ENCODE measurements at places on chromosomes 6 and 20.

- DNase-seq = no peak
Measured at GRCh38 chr20:24585796-24586522, 116.5 kb downstream of the SYNDIG1 start.

- no peak for DNase-seq
Measured at GRCh38 chr20:43925801-43926200, 11.1 kb downstream of the TOX2 start.

DNA sequence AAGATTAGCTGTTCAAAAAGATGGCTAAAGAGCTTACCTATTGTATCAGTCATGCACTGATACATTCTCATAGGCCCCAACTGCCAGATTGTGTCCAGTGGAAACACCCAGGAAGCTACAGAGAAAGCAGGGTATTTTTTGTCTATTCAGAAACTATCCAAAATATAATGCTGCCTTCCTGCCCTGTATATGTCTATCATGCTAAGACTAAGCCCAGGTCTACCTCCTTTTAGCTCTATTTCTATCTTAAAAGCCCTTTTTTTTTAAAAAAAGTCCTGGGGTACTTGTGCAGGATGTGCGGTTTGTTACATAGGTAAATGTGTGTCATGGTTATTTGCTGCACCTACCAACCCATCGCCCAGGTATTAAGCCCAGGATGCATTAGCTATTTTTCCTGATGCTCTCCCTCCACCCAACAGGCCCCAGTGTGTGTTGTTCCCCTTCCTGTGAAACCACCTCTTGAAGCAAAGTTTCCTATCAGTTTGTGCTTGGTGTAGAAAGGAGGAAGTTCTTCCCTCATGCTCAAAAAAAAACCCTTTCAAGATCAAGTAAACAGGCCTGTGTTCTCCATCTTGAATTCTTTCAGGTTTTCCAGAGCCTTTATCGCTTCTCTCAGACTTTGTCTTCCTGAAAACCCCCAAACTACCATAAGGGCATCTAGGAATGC is 514 bp downstream of the DEFB129 start:
- DNase-seq = no peak

DNA sequence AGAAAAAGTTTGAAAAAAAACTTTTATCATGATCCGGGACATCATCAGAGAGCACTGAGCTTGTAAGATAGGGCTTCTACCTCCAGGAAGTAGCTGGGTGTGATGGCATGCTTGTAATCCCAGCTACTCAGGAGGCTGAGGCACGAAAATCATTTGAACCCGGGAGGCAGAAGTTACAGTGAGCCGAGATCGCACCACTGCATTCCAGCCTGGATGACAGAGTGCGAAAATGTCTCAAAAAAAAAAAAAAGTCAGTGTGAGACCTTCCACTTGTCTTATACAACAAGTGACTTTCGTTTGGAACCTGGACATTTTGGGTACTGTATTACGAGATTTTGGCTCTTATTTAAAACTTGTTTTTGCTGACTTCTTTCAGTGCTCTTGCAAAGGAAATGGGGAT is 5.9 kb upstream of the SLC13A3 start:
- DNase-seq = no peak

DNA sequence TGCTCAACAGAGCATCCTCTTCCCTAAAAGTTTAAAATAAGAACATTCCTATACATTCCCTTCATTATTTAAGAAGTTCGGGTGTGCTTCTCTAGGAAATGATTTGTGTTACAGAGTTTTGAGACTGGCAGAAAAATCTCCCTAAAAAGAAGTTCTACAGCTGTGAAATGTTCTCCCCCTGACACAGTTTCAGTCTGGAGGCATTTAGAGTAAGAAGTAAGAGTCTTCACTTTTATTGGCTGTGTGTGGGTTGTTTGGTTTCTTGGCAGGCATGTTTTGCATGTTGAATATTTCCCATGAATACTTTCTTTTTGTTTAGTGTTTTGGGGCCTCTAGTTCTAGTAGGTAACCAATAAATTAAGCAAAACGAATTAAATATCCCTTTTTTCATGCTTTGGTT is 195.9 kb downstream of the TENT5A start:
- DNase-seq = no peak

DNA sequence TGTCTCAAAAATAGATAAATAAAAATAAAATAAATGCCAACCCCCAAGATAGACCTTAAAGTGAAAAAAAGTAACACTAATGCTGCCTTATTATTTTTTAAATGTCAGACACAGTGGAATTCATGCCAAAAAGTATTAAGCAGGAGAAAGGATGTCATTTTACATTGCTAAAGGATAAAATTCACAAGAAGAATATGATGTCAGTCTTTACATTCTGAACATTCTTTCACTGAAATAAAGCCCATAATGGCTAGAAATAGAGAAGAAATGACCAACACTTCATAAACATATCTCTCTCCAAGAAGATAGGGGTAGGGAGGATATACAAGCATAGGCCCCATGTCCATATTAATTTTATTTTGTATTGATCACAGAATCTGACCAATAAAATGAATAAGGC is 47.4 kb downstream of the SLC23A2 start:
- DNase-seq = no peak

GRCh38 chr6:140627002-140627401 is 1252.6 kb upstream of the CITED2 start:
- DNase-seq = no peak

- DNase-seq = no peak
Measured at GRCh38 chr20:60482221-60483008, 524.2 kb downstream of the CDH26 start.

- DNase-seq = no peak
Measured at GRCh38 chr6:89269252-89269651, 45.8 kb downstream of the GABRR2 start.
